Right hindlimb (tissue), 1 donor: ENCODE measurements at places on chromosomes 2 and 18.

DNA sequence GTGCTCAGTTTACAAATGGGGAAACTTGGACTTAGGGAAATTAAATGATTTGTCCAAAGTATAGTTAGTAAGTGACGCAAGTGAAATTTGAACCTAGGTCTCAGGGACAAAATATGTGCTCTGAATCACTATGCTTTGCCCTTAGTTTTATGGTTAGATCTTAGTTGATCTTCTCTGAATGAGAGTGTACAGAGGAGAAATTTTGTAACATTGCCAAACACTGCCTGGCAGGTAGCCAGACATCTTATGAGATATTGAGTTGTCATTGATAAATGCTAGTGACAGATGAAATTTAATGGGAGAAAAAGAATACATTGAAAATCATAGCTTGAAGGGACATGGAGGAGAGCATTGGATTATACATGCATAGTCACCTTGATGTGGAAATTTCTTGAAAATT lies 91.4 kb downstream of the GALNT1 start:
- no peak for DNase-seq

- DNase-seq, result no peak
These were observed 159.5 kb upstream of the ZNF516 start for GRCh38 chr18:76654577-76654976.

- DNase-seq, result no peak
These were observed 71.3 kb upstream of the SETBP1 start for GRCh38 chr18:44609181-44609941.

- DNase-seq, result no peak
These were observed 9.3 kb downstream of the NFE2L2 start for GRCh38 chr2:177255227-177255601.

DNA sequence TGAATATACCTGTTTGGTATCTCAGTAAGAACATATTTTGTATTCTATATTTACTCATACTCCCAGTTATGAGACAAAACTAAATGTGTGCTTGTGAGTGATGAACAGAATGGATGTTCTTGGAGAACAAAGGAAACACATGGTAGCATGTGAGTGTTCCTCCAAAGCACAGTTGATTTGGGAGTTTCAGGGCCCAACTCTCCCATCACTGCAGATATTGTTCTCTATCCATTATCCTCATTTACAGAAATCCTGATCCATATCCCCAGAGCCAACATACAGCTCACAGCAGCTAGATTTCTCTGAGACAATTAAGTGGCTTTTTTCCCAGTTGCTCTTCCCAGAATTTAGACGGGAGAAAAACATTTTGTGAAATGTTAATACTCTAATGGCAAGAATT lies 75.6 kb upstream of the MAPRE2 start:
- no peak for DNase-seq

- no peak for DNase-seq
These were observed 14.3 kb upstream of the GPD2 start for GRCh38 chr2:156421851-156422250.

- no peak for DNase-seq
These were observed 2.8 kb downstream of the NYAP2 start for GRCh38 chr2:225402210-225402776.

DNA sequence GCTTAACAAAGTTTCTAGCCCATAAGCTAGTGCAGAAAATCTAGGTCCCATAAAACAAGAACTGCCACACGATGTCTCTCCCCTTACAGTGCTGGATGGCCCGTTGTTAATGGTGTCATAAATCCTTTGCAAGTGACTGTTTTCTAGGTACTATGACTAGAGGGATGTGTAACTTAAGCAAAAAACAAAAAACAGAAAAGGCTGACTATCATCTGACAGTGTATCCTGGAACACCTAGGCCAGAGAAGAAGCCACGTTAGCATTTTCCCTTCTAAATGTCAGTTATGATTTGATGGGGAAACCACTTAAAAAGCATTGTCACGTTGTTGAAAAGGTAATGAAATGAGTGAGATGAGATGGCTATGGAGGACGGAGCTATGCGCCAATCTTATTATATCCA lies 2.4 kb downstream of the CASP8 start:
- DNase-seq, result no peak

DNA sequence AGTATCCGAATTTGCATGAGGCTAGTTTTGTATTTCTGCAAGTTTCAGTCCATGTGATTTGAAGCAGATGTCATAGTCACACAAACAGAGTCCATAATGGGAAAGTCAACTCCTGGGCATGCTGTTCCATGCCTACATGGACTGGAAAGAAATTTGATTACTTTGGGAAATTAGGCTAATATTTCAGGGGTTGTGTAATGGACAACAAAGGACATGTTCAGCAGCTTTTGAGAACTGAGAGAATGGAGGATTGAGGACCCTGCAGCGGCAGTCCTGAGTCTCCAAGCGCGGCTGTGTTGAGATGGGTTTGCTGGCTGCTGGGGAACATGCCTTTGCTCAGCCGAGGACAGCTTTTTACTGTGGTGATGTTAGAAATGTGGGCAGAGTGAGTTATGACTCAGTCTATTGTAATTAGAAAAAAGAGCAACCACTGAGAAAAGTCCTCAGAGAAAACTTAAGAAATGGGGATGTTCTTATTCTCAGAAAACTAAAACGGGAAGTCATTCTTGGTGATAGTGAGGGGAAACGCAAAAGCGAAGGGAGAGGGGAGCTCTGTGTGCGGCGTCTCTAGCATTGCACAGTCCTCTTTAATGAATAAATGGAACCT lies 149.2 kb downstream of the FAM210A start:
- DNase-seq, result no peak

DNA sequence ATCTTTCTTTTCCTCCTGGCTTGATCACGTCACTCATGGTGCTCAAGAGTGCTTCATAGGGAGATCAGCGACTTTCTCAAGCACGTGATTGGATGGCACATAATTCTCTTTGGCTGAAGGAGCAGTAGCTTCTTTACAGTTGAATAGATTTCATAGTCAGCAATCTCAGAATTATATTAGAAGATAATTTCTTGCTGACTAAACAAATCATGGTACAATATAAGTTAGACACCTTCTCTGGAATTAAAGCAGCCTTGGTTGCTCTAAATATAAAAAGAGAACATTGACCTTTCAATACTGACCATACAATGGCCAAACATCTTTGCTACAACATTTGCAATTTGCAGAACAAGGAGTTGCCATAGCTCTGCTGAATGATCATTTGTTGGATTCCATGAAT lies 238.5 kb upstream of the CHST9 start:
- DNase-seq, result no peak

DNA sequence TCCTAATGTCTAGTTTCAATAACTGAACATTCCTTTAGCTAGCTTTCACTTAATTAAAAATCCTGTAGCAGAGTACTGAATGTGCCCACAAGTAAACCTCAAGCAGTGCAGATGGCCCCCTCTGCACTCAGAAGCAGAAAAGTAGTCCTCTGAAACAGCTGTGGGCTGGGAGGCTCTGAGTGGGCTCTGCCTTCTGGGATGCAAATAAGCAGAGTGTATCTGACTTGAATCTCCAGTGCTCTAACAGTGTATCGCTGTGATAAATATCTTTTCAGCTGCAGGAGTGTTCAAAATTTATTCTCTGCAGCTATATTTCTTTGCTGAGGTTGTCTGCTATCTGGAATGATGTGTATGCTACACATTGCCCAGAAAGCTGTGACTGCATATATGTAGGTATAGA lies 44.8 kb upstream of the SYT4 start:
- DNase-seq, result no peak

- DNase-seq, result no peak
These were observed 154.3 kb downstream of the SEPTIN10 start for GRCh38 chr2:109459485-109459884.

DNA sequence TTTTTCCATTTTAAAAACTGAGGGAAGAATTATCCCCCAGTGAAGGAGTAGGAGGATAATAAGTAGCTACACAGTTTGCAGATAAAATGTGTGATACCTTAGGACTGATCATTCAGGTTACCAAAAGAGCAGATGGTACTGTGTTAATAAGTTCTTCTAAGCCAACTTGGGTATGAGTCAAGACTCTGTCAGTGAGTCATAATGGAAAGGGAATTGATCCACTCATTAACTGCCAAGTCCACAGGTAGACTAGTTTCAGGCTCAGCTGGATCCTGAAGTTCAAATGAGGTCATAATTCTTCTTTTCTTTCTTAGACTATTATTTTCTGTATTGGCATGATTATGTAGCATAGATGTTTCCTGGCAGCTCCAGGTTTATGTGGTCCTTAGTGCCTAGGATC lies 142.4 kb upstream of the ALPP start:
- DNase-seq, result no peak

- DNase-seq, result no peak
These were observed 277.2 kb upstream of the TMEFF2 start for GRCh38 chr2:192471982-192472381.

- DNase-seq, result no peak
These were observed 72.9 kb downstream of the TSN start for GRCh38 chr2:121828281-121828731.

GRCh38 chr18:76161983-76162382 lies 333.1 kb downstream of the ZNF516 start:
- no peak for DNase-seq

GRCh38 chr2:105238664-105239240 lies 2.8 kb upstream of the GPR45 start:
- DNase-seq, result no peak

- DNase-seq, result no peak
These were observed 568.1 kb downstream of the KCNJ3 start for GRCh38 chr2:155266583-155266982.

DNA sequence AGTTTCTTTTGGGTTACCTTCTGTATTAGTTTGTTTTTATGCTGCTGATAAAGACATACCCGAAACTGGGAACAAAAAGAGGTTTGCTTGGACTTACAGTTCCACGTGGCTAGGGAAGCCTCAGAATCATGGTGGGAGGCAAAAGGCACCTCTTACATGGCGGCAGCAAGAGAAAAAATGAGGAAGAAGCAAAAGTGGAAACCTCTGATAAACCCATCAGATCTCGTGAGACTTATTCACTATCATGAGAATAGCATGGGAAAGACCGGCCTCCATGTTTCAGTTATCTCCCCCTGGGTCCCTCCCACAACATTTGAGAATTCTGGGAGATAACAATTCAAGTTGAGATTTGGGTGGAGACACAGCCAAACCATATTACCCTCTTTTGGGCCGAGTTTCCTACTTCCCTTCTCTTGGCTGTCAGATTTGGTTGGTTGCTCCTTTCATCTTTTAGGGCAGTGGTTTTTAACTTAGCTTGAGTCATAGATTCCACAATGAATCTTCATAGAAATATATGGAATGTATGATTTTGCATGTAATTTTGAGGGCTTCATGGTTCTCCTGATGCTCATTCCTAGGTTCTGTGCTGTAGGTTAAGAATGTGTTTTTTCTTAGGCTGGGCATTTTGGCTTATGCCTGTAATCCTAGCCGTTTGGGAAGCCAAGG lies 44.2 kb downstream of the CEP192 start:
- DNase-seq, result no peak

- peak; percentile 61 for DNase-seq
These were observed 46.1 kb upstream of the PKDCC start for GRCh38 chr2:42001711-42002201.

DNA sequence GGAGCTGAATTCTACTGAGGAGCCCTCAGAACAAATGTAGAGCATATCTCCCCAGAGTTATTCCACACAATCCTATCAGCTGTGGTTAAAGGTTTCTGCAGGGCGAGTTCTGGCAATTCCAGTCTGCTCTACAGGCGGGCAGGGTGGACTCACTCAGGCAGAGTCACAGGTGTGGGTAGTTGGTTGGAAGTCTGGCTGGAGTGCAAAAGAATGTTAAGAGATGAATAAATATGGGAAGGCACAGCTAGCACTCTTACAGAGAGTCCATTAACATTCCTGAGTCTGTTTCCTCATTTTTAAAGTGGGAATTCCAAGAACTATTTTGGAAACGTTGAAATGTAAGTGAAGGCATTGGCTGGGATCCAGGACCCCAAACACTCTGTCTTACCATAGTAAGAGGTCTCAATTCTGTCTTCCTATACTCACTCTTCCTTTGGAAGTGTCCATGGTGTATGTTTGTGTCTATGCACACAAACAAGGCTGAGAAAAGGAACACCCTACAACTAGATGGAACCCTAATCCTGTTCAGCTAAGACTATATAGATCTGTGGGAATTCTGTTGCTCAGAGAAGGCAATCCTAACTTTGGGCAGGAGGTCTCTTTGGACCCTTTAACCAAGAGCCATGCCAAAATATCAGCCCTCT lies 63.3 kb upstream of the AQP4 start:
- DNase-seq, result no peak

DNA sequence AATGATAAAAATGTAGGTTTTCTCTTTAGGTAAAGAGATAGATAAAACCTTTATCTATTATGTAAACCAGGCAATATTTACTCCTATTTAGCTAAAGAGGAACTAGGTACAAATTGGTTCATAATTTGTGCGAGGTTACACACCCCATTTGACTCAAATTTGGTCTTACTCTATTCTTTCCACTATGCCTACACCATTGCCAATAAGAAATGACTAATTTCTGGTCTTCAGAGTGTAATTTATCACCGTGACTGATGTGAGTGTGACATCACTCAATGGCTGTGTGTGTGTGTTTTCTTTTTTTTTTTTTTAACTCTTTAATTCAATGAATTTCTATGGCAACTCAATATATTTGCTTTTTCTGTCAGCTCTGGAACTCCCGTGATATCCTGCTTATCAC lies 955.8 kb downstream of the TDRD15 start:
- no peak for DNase-seq

GRCh38 chr2:7448578-7449264 lies 531.5 kb downstream of the RNF144A start:
- no peak for DNase-seq

GRCh38 chr2:201244829-201245228 lies 15.5 kb upstream of the CASP8 start:
- no peak for DNase-seq

DNA sequence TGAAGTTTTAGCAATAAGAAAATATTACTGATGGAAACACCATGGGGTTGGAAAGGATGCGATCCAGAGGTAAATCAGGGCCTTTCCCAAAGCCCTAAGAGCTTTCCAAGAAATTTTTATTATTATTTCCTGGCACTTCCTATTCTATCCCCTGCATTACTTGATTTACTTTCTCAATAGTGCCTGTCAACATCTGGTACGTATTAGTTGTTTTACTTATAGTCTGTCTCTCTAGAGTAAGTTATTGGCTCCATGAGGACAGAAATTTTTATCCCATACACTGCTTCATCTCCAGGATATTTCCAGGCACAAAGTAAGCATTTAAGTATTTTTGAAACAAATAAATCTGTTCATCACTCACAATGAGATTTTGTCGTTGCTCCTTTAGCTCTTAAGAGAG lies 18.1 kb downstream of the PPP4R1 start:
- DNase-seq, result no peak

- peak; percentile 73 for DNase-seq
These were observed 286.8 kb downstream of the MYCN start for GRCh38 chr2:16226943-16227664.

DNA sequence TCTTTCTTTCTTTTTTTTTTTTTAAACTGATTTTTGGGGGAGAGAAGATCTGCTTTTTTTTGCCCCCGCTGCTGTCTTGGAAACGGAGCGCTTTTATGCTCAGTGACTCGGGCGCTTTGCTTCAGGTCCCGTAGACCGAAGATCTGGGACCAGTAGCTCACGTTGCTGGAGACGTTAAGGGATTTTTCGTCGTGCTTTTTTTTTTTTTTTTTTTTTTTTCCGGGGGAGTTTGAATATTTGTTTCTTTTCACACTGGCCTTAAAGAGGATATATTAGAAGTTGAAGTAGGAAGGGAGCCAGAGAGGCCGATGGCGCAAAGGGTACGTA lies 587 bp downstream of the MEIS1 start:
- DNase-seq, result no peak
